ENCODE measurements at places on chromosomes 13 and 19. TPM values are rescaled to one million over a fixed set of nuclear protein-coding genes. Genes with fewer than 3 reads are reported as not detected.

SHC2 gene
- 7.5 TPM for total RNA-seq

CCDC106 gene
- total RNA-seq: 11.8 TPM

NCAN gene
- not detected for total RNA-seq

DNA sequence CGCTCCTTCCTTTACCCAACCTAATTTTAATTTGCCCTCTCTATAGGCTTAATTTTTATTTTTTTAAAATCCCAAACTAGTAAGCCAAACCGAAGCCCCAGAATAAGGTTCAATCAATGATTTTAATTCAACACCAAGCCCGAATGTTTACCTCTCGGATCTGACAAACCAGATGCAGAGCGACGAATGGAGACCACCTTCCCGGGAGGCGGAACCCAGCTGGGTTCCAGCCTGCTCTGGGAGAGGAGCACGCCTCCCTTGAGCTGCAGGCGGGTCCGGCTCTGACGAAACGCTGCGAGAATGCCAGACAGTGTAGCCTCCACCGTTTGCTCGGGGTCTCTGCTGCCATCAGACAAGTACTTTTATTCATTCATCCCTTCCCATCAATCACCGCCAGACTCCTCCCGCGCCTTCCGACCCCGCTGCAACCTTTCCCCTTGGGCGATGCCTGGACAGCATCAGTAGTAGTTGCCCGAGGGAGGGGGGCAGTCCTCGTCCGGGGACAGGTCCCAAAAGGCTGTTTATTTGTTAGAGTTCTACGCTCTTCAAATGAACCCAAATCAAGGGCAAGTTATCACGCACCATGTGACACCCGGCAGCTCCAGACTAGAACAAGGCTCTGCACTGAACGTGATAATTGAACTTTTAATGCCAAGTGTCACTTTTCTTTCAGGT is 752 bp upstream of the EDNRB start:
- peak; percentile 51 for DNase-seq

DNA sequence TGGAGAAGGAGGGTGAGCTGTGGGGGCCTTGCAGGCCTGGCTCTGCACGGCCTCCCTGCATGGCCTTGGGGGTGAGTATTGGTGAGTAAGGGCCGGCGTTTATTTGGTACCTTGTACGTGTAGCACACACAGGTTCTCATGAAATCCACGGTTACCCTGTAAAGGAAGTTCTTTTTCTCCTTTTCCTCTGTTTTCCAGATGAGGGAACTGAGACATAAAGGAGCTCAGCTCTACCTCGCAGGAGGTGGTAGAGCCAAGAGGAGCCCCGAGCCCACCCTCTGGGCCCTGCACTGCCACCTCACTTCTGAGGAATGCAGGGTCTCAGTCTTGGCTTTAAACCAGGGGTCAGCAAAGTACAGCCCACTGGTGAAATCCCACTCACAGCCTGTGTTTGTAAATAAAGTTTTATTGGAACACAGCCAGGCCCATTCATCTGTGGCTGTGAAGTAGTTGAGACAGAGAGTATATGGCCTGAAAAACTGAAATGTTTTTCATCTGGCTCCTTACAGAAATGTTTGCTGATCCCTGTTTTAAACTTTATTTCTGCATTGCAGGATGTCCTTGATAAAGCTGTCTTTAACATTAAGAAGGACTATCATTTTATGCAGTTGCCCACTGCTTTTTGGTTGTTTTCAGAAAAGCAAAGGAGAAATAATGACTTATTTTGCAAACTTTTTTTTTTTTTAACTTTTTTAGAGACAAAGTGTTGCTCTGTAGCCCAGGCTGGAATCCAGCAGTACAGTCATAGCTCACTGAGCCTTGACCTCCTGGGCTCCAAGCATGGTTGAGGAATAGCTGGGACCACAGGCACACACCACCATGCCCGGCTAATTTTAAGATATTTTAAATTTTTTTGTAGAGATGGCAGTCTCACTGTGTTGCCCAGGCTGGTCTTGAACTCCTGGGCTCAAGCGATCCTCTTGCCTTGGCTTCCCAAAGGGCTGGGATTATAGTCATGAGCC is 6.4 kb downstream of the EPN1 start:
- no peak for DNase-seq

DNA sequence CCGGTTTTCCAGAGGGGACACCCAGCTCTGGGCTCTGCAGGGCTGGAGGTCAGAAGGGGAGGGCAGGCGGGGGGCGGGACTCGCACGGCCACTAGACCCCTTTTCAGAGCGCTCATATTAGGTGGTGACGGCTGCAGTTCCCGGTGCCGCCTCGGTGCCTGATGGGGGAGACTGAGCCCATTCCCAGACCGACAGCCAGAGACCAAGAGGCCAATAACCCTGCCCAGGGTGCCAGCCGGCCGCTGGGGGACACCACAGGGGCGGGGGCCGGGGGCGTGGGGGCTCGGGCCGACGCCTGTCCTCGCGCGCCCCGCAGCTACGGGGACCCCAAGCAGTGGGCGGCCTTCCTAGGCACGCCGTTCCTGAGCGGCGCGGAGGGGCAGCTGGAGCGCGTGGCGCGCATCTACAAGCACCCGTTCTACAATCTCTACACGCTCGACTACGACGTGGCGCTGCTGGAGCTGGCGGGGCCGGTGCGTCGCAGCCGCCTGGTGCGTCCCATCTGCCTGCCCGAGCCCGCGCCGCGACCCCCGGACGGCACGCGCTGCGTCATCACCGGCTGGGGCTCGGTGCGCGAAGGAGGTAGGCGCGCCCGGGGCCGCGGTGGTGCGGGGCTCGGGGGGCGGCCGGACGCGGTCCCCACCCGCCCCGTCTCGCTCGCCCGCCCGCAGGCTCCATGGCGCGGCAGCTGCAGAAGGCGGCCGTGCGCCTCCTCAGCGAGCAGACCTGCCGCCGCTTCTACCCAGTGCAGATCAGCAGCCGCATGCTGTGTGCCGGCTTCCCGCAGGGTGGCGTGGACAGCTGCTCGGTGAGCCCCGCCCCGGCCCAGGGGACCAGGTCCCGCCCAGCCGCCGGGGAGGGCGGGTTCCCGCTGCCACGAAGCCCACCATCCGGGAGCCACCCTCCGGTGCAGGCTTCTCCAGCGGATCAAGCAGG is 2.4 kb downstream of the TIMM13 start:
- peak; percentile 69 for DNase-seq

All from endothelial cell of umbilical vein (primary cell).